Activated T-cell treated with anti-CD3 and anti-CD28 coated beads for 4 hours (primary cell): ENCODE measurements at places on chromosomes 3 and 15.

DNA sequence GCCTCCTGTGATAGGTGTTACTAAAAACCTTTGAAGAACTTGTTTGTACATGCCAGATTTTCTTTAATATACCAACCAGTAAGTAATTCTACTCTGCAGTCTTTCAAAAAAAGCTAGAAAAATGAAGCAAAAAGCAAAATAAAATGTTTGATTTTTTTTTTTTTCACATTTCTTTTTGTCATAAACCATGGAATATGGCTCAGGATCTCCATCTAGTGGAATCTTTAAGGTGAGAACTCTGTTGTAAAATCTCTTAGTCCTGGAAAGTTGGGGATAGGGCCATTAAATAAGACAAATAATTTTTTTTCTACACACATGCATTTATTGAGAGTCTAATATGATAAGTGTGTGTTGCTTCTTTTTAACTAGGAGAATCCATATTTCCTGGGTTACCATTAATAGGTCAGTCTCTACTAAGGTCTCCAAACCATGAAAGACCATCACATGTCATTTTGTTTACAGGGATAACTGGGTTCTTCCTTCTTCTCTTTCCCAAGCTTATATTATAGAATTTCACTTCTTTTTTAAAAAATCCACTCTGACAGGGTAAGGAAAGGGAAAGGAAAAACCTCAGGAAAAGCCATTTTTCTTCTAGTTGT lies 84.6 kb downstream of the SLC9A9 start:
- no peak for DNase-seq

- DNase-seq, result no peak
These were observed 621.4 kb downstream of the PDCD6IP start for GRCh38 chr3:34419801-34420200.

GRCh38 chr3:14306142-14306541 lies 96.3 kb upstream of the SLC6A6 start:
- DNase-seq, result no peak

GRCh38 chr3:154182322-154182922 lies 61.2 kb downstream of the ARHGEF26 start:
- DNase-seq, result no peak

DNA sequence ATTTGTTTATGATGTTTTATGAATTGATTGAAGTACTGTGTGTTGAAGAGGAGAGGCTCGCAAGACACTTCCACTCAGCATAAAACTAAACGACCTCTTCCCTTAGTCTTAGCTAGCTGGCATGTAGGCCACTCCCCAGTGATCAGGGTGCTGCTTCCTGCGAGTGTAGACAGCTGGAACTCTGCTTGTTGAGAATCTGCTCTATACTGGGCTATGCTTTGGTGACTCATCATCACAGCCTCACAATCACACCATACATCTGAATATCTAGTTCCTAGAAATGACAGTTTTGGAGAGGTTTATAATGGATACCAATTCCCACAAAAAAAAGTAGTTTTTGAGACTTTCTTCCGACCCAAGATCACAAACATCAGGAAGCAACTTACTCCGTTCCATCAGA lies 1.5 kb upstream of the SLC24A5 start:
- DNase-seq, result no peak

DNA sequence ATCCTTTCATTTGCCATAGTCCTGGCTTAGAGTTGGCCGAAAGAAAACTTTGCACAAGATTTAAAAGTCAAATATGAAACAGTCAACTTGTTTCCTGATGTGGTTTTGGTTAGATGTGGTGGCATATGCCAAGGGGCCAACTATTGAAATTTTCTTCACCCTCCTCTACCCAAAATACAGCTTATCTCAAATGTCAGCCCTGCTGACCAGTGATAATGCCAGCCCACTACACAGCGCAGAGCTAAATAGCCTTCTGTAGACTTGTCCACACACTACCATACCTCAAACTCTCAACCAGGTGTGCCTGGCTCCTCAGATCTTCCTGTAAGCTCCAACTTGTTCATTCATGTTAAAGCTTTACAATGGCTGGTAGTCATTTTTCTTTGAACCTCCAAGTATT lies 368.5 kb upstream of the STAC start:
- DNase-seq, result no peak

DNA sequence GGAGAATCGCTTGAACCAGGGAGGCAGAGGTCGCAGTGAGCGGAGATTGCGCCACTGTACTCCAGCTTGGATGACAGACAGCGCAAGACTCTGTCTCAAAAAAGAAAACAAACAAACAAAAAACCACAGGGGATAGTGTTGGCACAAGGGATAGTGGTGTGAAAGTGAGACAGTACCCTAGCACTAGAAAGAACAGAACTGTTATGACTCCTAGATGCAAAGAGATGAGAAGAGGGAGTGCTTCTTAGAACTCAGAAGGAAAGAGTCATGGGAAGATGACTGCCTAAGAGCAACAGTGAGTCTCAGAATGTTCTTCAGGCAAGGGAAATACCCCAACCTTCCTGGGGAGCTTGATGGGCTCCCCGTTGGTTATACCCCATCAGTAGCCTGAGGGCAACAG lies 17.8 kb upstream of the ZNF770 start:
- no peak for DNase-seq

DNA sequence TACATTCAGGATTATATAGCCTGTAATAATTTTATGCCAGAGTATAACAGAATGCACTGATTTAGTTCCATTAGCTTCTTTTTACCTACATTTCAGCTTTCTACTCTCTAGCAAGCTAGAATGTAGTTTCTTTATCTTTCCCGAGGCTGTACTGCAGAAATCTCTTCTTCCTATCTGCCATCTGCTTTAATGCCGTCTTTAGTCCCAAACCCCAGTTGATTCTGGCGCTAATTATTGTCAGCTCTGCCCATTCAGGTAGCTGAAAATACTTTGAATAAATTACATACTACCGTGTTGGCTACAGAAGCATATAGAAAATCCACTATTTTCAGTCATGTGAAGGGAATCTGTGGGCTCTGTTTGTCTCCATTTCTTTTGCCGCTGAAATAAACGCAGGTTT lies 706.7 kb downstream of the NTRK3 start:
- DNase-seq, result no peak

DNA sequence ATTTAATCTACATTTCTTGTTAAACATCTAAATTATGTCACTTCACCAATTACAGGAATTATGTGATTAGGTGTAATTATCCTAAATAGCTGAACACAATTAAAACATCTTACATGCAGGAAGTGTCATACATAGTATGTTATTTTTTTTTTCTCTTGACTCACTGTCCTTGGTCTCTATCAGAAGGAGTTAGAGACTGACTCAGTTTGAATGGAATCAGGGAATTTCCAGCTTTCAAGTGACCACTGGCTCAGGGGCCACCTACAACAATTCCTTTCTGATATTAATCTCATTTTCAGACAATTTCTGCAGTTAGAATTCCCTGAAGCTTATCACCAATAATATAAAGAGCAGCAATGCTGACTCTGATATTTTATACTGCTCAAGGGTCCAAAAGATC lies 400.7 kb downstream of the ROBO1 start:
- no peak for DNase-seq

- peak; percentile 14 for DNase-seq
These were observed 44.0 kb downstream of the MFSD1 start for GRCh38 chr3:158845765-158846350.

GRCh38 chr3:85670634-85671205 lies 711.9 kb downstream of the CADM2 start:
- DNase-seq, result no peak
